ENCODE measurements at places on chromosomes 6 and 20.

DNA sequence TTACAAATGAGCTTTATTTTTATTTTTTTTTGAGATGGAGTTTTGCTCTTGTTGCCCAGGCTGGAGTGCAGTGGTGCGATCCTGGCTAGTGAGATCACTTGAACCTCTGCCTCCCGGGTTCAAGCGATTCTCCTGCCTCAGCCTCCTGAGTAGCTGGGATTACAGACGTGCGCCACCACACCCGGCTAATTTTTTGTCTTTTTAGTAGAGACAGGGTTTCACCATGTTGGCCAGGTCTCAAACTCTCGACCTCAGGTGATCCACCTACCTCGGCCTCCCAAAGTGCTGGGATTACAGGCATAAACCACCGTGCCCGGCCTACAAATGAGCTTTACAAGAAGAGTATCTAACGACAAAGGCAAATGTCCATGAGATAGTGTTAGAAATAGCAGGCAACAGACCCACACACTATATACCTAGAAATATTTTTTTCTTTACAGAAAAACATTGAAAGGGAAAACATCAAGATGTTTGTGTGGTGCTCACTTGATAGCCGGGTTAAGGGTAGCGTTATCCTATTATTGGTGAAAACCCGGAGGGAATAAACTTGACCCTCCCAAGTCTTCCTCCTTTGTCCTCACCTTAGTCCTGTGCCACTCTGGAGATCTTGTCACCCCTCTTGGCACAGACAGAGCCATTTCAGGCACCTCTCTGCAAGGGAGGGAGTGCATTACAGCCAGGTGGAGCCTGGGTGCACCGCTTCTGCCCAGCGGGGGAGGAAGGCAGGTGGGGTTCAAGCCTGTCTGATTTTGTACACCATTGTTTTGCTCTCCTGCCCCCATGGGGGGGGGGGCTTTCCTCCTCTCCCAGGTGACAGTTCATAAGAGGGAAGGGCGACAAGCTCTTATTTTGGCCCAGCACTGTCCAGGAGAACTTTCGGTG is 21.0 kb upstream of the AVP start:
- no peak for DNase-seq

- no peak for DNase-seq
Measured at GRCh38 chr6:30164714-30165113, 1.4 kb downstream of the TRIM15 start.

DNA sequence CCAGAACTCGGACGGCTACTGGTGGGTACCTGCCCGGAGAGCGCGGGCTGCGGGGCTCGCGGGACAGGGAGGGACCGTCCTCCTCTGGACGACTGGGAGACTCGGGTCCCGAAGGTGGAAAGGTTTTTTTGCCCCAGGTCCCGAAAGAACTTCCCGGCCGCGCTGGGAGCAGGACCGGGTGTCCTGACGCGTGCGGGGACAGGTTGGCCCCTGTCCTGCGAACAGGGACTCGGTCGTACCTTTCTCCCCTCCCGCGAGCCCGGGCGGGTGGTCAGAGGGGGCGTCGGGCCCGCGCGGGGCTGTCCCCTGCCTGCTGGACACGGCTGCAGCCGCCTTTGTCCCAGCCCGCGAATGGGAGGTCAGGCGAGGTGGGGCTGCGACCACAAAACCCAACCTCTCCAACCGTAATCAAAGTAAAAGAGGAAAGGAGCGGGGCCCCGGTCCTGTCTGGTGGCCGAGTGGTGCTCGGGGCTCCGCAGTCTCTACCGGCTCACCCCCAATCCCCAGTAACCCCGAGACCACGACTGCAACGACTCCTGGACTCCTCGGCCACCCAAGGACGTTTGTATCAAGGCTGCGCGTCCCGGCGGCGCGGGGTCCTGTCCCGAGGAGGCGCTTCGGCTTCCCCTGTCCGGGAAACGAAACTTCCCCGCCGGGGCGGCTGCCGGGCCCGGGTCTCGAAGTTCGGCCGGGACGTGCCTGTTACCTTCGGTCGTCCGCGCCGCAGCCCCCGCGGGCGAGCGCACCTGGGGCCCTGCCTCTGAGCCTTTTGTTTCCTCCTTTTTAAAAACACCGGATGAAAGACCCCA is 798 bp downstream of the DSP start:
- DNase-seq, result no peak

- peak; percentile 75 for DNase-seq
Measured at GRCh38 chr20:50190251-50191064, at the start of gene CEBPB. Gene CEBPB (plus strand): TSS chr20:50190830. CDS start chr20:50191034, 204 bp downstream.

DNA sequence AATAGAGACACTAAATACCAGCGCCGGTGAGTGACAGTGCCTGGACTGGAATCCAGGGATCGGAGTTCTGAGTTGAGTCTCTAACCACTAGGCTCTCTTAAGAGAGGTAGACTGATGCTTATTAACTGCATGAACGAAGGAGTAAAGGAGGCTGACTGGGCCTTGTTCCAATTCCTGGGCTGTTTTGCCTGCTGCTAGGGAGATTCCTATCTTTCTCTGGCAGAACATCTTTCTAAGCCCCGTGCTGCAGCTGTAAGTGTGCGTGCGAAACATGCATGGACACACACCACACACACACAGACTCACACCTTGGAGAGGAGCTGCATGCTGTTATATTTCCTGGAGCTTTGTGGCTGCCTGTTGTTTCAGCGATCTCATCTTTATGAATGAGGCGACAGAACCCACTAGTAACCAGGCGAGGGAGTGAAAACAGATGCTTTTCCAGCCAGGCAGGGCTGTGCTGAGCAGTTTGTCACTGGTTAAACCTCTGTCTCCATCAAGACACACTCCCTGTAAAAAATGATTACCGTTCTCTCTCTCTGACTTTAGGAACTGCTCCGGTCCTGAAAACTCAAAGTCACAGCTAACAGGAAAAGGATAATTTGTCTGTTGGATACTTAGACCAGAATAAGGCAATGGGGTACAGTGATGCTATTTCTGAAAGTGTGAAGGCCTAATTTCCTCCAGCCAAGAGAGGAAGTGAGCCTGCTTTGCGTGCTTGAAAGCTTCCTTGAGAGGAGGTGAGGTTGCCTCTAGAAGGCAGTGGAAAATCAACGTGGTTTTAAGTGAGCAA is 157.4 kb upstream of the ZNF217 start:
- DNase-seq, result no peak

DNA sequence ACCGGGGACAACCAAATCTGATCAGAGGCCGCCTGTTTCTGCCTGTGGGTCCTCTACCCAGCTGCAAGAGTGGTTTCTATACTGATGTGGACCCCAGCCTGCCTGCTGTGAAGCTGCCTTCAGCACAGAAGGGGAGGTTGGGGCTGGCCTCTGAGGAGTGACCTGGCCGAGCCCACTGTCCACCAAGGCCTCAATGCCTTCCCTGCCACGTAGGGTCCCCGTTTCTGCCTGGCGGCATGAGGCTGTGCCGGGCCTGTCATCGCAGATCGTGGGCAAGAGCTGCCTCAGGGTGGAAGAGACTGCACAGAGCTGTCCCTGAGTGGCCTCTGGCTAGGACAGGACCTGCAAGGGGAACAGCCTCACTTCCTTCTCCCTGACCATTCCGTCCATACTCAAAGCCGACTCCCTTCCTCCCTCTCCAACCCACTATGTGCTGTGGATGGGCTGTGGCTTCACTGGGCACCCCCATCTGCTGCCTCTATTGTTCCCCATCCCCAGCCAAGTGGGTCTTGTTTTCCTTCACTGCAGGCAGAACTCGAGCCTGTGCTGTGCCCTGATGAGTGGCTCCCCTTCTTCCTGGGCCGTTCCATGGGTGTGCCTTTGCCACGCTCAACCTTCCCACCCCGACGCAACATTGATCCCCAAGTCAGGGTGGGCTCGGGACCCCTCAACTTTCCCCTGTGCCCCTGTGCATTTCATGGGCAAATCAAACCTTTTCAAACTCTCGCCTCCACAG is 60.3 kb downstream of the ERMARD start:
- DNase-seq, result no peak

- DNase-seq, result no peak
Measured at GRCh38 chr6:78810146-78810545, 57.2 kb upstream of the IRAK1BP1 start.

- no peak for DNase-seq
Measured at GRCh38 chr20:64000906-64001305, 20.0 kb downstream of the PRPF6 start.

DNA sequence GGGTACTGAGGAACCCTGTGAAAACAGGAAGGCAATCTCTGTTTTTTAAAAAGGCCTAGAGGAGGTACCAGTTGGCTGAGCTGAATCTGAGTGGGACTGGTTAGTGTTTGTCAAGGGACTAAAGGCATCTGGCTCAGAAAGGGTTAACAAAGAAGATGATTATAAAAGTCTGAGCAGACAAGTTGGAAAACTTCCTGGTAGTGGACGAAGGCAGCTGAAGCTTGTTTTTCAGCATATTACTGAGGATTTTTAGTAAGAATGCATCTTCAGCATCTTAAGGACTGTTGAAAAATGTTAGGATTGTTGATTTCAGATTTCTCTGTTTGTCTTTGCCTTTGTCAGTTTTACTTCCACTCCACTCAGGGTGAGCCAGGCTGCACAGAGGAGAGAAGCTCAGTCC is 5.1 kb downstream of the GPX5 start:
- no peak for DNase-seq

GRCh38 chr6:151067684-151068596 is 171.8 kb upstream of the AKAP12 start:
- no peak for DNase-seq

- DNase-seq, result peak; percentile 7
Measured at GRCh38 chr6:44431118-44431725, 43.7 kb downstream of the CDC5L start.

GRCh38 chr6:141682391-141682790 is 450.3 kb upstream of the GJE1 start:
- DNase-seq, result no peak

DNA sequence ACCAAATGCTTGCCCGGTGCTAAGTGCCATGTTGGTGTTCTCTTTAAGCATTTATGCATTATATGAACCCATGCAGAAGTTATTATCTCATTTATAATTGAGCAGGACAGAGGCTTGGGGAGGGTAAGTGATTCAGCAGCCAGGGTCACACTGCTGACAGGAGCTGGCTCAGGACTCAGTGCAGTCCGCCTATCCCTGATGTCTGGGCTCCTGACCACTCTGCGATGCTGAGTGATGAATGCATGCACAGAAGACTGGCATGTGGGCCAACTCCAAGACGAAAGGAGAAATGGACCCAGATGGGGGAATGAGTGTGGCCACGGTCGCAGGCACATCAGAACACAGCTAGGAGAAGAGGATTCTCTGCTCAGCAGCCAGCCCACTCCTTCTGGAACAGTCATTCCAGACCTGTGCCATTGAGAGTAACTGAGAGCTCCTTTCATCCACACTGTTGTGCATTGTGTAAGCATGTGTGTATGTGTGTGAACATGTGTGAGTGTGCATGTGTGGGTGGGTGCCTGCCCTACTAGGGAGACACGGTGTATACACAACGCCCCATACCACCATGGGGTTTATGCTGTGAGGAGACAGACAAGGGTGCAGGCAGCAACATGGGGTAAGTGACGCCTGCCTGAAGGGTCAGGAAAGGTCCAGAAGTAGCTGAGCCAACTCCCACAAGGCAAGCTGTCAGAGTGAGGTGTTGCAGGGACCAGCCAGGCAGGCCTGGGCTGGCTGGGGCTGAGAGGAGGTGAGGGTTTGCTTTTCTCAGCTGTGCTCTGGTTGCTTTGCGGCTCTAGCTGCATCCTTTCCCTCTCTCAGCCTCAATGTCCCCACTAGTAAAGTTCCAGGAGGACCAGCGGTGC is 97.8 kb upstream of the PMEPA1 start:
- no peak for DNase-seq

- no peak for DNase-seq
Measured at GRCh38 chr20:49496553-49497397, 14.3 kb upstream of the KCNB1 start.

DNA sequence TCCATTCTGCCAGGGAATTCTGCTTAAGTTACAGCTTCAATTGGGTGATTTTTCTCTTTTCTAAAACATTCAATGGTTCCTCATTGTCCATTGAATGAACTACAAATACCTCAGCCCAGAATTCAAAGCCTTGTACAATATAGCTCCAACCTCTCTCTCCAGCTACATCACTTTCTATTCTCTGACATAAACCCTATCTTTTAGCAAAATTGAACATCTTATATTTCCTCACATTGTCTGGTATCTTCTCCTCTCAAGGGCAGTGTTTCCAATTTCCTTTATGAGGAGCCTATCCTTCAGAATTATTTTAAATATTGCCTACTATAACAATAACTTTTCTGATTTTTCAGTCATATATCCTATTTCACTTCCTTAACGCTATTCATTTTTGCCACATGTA is 203.6 kb upstream of the RNF217 start:
- DNase-seq, result no peak

- DNase-seq, result no peak
Measured at GRCh38 chr6:119874381-119874780, 524.8 kb upstream of the MAN1A1 start.

GRCh38 chr20:3866464-3866863 is 19.8 kb downstream of the MAVS start:
- no peak for DNase-seq

All from effector CD4-positive, alpha-beta T cell (primary cell).